Fibroblast of skin of back (primary cell): ENCODE measurements at places on chromosomes 12 and 14.
A peak's percentile ranks its signal among the peaks of the same experiment; 100 is the strongest.

GRCh38 chr12:86601550-86602308 lies 345.5 kb upstream of the MGAT4C start:
- no peak for DNase-seq

GRCh38 chr12:64889434-64890216 lies 65.2 kb downstream of the TBC1D30 start:
- DNase-seq, result peak; percentile 15

DNA sequence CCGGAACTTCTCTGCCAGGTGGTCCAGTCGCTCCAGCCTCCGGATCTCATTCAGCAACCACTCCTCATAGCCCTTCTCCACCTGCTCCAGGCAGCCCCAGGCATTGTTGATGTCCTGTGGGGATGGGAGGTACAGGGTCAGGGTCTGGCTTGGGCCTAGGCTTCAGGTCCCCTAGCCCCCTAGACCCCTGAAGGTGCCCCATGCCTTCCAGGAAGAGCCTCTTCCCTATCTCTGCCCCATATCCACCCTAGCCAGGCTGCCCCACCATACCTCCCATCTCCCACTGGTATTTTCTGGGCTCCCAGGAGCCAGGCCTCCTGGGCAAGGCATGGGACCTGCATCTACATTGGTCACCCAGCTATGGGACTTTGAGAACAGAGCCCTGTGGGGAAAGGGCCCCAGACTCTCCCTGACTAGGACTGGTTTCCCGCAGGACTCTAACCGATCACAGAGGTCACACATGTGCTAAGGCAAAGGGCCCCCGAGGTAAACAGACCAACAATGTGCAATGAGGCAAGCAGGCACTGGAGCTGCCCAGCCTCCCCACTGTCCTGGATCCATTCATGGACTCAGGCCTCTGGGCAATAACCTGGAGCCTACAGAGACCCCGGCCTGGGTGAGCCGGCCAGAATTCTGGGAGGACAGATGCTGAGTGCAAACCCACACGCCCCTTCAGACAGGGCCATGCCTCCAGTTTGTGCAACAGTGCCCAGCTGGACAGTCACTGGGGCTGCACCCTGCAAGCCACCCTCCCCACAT lies 88.8 kb downstream of the ACTN1 start:
- DNase-seq, result no peak

GRCh38 chr12:64269161-64269560 lies 47.1 kb upstream of the KICS2 start:
- no peak for DNase-seq

DNA sequence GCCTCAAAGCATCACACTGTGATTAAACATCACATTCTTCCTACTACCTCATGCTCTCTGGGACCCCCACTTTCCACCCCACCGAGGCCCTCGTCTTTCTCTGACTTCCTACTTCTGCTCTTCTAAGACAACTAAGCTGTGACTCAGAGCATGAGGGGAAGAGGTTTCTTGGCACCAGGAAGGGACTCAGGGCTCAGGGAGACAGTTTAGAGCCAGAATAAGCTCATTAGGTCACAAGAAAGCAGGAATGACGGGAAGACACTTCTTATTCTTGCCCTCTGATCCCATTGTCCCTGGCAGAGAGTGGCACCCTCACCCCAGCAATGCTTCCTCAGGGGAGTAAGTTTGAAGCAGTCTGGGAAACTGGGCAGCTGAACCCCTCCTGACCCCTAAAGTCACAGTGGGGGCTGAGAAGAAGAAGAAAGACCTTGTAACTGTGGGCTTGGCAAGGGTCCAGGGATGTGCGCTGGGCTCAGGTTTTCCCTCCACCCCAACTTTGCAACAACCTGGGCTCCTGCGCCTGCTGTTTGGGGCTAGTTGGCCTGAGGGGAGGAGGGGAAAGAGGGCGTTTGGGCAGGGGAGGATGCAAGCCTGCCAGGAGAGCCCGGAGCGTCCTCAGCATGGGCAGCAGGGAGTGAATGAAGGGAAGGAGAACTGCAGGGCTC lies 64.6 kb upstream of the ACTN1 start:
- DNase-seq, result peak; percentile 79

DNA sequence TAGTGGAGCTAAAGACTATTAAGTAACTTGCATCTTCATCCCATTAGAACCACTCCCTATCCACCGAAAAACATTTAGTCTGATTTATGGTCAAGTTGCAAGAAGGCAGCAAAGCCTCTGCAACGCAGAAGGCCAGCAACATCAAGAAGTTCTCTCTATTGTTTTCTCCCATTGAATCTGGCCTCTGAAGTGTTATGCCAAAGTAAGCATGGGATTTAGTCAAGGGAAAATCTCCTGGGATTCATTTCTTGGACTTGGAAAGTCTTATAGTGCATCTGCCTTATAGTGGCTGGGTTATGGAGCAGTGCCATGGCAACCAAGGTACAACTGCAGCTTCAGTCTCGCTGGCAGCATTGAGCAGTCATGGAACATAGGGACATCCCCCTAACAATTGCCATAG lies 87.7 kb upstream of the KRR1 start:
- DNase-seq, result peak; percentile 32

- DNase-seq, result peak; percentile 34
These were observed 1206.0 kb upstream of the FLRT2 start for GRCh38 chr14:84323978-84324377.

DNA sequence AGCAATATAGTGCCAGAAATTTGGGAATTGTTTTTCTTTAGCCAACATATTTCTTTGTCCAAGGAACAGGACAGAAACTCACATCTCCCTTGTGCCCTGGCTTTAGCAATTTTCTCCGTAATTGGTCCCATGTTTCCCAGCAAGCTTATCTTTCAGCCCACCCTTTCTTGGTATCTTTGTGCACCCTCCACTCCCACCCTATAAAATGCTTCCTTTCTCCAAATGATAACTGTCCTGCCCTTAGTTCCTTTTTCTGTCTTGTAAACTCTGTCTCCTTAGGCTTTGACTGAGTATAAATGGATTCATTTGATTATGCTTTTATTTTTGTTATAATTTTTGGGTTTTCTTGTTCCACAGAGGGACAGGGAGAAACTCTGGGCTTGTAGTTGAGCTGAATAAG lies 442.8 kb downstream of the ATP23 start:
- DNase-seq, result no peak

GRCh38 chr14:51862176-51862796 lies 1.9 kb downstream of the GNG2 start:
- DNase-seq, result no peak

DNA sequence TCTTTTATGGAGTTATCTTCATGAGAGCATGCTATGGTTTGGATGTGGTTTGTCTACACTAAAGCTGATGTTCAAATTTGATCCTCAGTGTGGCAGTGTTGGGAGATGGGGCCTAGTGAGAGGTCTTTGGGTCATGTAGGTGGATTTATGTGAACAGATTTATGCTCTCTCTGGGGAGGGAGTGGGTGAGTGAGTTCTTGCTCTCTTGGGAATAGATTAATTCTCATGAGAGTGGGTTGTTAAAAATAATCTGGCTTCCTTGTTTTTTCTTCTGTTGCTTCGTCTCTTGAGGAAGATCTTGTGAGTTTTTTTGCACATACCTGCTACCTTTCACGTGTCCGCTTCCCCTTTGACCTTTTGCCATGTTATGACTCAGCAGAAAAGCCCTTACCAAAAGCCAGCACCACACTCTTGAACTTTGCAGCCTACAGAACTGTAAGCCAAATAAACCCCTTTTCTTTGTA lies 20.5 kb downstream of the DERA start:
- no peak for DNase-seq

DNA sequence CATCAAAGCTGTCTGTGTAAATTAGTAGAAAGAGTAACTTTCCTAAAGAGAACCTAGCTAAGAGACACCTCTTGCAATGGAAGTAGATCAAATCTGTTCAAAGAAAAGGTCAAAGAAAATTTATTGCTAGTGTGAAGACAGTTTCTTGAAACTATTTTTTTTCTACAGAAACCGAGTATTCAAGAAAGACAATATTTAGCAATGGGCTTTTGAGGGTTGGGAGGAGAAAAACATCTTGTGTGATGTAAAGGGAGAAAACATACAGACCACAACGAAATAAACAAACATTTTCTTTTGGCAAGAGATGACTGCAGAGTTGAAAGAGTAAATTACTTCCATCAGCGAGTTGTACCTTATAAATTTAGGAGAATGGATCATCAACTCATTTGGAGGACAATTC lies 24.4 kb downstream of the NKX2-1 start:
- no peak for DNase-seq

DNA sequence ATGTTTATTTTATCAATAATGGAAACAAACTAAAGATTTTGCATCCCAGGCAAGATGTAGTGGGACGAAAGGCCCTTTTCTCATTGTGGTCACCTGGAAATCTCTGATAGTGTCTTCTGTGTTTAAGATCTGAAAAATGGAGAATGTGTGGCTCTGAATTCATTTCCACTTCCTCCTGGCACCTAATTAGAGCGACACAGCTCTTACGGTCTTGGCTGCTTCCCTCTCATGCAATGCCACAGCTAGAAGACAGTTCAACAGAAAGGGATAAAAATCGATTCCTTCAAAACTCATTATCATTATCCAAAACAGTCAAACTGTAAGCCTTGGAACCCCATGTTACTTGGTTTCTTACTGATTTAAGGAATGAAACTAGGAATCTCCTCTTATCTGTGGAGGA lies 9.3 kb downstream of the ST8SIA1 start:
- no peak for DNase-seq

GRCh38 chr14:50421499-50421898 lies 24.8 kb upstream of the CDKL1 start:
- no peak for DNase-seq

- no peak for DNase-seq
These were observed 128.1 kb upstream of the HMGA2 start for GRCh38 chr12:65696227-65696626.

- DNase-seq, result no peak
These were observed 125.7 kb downstream of the HMGA2 start for GRCh38 chr12:65949971-65950370.

DNA sequence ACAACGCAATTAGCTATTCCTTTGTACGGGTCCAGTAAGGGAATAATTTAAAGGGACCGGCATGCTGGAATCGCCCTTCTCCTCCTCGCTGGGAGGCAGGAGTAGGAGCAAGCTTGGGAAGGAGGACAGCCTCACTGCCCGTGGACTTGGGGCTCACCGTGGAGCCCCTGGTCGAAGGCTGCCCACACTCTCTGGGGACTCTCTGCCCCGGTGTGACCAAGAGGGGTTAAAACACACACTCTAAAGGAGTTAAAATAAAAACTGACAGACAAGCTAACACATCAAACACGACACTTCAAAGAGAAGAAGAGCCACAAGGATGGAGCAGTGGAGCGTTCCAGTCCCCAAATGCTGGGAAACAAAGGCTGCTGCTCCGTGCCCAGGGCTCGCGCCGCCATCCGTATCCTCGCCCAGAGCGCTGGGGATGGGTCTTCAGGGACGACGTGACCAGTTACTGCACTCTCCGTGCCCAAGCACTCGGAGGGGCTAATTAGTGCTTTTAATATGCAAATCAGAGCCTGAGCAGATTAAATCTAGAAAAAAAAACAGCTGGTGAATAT lies 123.3 kb downstream of the PAPOLA start:
- DNase-seq, result no peak

- DNase-seq, result no peak
These were observed 253.0 kb downstream of the KTN1 start for GRCh38 chr14:55832974-55833373.

- peak; percentile 8 for DNase-seq
These were observed 56.0 kb downstream of the LLPH start for GRCh38 chr12:66074561-66074960.
